Peyer's patch (tissue), 4 donors: ENCODE measurements at places on chromosomes 5 and 9. TPM values are rescaled to one million over a fixed set of nuclear protein-coding genes. Genes with fewer than 3 reads are reported as not detected.
A peak's percentile ranks its signal among the peaks of the same experiment; 100 is the strongest.

The ISL1 gene
- total RNA-seq, result 0.76 TPM

The DMGDH gene
- total RNA-seq, result not detected

The PCDHB9 gene
- total RNA-seq, result 1.7 TPM

The LIFR gene
- total RNA-seq, result 98.2 TPM

The MCTP1 gene
- 4.7 TPM for total RNA-seq

The ITGA1 gene
- total RNA-seq, result 45.0 TPM

The PCDHGC5 gene
- 1.4 TPM for total RNA-seq

The GLRA1 gene
- not detected for total RNA-seq

- no peak for DNase-seq
These were observed 7.1 kb upstream of the IFNA6 start for GRCh38 chr9:21357479-21358460.

DNA sequence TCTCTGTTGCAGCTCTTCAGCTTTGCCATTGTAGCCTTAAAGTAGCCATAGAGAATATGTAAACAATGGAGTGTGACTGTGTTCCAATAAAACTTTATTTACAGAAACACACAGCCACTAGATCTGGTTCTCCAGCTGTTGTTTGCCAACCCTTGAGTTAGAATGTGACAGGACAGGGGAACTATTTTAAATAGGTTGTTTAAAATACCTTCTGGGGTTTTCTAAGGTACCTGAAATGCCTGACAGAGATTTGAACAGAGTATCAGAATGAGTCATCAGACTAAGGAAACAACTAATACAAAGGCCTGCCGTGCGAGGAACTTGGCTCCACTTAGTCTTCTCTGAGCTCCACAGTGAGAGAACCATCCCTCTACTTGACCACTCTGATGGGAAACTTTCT lies 85.4 kb downstream of the HSD17B4 start:
- no peak for DNase-seq

DNA sequence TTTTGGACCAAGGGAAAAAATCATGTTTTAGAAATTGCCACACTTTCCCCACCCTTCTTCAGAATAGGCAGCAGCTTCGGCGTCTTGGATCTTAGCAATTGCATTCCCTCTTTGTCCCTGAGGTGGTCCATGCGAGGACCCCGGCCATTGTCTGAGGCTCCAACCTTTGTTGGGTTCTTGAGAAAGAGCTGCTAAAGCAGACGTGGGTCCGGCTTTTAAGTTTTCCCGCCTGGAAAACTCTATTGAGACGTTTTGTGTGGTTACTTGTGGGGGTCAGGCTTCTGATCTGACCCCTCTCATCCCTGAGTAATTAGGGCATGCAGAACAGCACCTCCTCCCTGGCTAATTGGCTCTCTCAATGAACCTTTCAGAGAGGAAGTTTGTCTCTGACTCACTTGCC lies 509.6 kb upstream of the TNC start:
- DNase-seq, result no peak

- DNase-seq, result no peak
These were observed 219.9 kb downstream of the MLLT3 start for GRCh38 chr9:20402273-20402875.

DNA sequence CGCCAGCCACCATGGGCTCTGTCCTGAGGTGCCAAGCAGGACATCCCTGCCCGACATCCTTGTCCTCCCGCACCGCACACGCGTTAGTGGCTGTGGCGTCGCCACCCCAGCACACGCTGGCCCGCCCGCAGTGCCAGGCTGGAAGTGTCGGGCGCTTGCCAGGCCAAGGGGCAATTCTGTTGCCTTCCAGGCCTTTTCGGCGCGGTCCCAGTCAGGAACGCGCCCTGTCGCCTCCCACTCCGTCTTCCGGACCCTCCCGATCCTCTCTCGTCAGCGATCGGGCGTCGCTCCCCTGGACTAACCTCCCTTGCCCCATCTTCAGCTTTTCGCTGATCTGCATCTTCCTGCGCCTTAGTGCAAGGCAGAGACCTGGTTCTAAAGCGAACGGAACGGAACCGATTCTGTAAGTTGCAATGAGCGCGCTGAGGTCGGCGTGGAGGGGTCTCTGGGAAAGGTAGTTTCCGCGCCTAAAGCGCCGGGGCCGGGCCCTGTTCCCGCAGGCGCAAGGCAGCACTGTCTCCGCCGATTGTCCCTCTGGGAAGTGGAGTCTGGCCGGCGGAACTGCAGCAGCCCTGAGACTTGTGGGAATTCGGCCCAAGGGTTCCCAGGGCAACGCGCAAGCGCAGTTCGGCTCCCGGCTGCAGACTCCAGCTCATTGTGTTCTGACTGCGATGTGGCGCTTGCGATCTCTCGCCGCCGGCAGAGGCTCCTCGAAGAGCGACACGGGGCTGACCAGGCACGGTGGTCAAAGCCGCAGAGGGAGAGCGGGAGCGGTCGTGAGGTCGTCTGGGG lies at the start of gene ZNF454:
ZNF454 (plus strand) TSS at position 630 of the 792 bp plus-strand sequence. CDS start 1,594 bp downstream, outside the sequence.
- DNase-seq, result no peak

- peak; percentile 94 for DNase-seq
These were observed 7.9 kb upstream of the ENG start for GRCh38 chr9:127862075-127863011.

- peak; percentile 76 for DNase-seq
These were observed 170.0 kb downstream of the AUH start for GRCh38 chr9:91191411-91192380.

DNA sequence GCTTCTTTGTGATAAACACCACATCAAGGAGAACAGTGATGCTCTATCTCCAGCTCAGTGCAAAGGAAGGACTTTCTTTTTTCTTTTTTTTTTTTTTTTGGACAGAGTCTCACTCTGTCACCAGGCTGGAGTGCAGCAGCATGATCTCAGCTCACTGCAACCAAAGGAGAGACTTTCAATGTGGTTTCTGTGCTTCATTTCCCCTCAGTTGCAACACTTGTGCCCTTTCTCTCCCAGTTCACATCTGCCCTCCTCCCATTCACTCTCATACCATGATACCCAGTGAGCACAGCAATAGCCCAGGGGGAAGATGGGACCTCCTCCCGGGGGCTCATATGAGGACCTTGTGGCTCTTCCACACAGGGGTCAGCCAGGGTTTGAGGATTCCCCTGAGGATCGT lies 110.0 kb downstream of the MTRR start:
- no peak for DNase-seq

DNA sequence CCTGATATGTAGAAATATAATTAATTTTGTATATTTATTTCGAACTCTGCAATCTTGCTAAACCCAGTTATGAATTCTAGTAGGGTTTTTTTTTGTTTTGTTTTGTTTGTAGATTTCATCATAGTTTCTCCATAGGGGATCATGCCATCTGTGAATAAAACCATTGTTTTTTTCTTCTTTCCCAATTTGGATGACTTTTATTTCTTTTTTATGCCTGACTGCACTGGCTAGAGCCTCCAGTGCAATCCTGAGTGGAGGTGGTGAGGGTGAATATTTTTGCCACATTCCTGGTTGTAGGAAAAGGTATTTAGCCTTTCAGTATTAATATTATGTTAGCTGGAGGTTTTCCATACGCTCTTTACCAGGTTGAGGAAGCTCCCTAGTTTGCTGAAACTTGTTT lies 70.0 kb upstream of the GFPT2 start:
- no peak for DNase-seq

GRCh38 chr5:74122175-74122574 lies 496.2 kb downstream of the ARHGEF28 start:
- no peak for DNase-seq

DNA sequence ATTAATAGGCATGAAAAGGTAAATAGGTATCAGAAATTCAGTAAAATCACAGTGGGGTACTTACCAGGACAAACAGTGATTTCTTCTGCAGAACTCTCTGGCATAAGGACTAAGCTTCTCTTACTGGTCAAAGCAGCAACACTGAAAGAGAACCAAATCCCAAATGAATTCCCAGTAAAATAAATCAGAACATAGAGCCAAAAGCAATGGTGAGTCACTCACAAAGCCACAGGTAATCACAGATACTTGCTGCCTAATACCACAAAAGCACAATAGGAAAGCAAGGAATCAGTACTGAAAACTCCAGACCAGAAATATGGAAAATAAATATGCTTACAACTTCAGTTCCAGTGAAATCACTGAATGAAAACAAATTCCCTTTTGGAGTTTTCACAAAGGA lies 50.7 kb downstream of the UIMC1 start:
- no peak for DNase-seq

DNA sequence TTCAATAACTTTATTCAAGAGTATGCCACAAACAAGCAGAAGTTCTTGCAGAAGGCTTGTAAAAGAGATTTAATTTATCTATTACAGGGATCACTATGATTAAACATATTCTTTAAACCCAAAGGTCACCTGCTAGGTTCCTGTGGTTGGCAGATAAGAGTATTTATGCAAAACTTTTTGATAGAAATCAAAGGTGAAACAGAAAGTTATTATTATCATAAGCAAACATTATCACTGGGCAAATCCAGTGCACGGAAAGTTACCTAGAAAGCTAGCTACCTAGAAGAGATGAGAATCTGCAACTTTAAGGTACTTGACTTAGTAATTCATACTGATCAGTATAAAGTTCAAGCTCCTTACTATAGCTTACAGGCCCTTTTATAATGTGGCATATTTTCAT lies 3.2 kb downstream of the STARD4 start:
- DNase-seq, result no peak
